ENCODE measurements at places on chromosomes 6 and 20.

- DNase-seq: no peak
Observed at GRCh38 chr6:144216668-144217218, 66.4 kb downstream of the STX11 start.

- no peak for DNase-seq
Observed at GRCh38 chr6:33450434-33450833, 3.9 kb upstream of the ZBTB9 start.

- peak; percentile 72 for DNase-seq
Observed at GRCh38 chr6:4059115-4059777, 19.7 kb downstream of the FAM217A start.

DNA sequence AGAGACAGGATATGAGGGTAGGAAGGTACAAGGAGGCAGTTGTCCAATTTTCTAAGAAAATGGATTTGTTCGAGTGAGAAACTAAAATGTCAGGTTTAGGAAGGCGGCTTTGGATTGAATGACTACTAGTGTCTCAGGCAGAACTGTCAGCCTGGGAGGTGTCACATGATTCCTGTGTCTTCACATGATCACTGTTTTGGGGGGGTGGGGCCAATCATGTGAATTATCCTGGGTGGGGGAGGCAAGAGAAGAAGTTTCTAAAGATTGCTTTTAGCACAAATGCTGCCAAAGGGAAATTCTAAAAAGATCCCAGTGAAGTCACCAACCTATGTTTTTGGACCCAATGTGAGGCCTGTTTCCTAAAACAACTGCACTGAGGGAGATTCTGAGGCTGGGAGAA is 2.3 kb downstream of the SIRPA start:
- DNase-seq: no peak

- DNase-seq: no peak
Observed at GRCh38 chr20:33766686-33767085, 34.9 kb downstream of the ZNF341 start.

DNA sequence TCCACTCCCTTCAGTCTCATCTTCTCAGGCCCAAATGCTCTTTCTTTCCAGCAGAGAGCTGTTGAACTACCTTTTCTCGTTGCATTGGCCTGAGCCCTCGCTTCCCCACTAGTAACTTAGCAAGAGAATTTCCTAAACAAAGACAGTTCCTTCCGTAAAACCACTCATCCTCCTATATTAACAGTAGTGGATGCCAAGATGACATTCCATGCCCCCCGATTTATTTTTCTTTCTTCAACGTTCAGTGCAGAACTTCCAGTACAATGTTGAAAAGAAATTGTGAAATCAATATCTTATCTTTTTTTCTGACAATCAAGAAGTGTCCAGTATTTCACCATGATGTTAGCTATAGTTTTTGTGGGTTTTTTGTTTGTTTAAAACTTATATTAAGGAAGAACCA is 45.8 kb downstream of the SOX4 start:
- no peak for DNase-seq

- no peak for DNase-seq
Observed at GRCh38 chr6:130890521-130890971, 63.3 kb downstream of the SMLR1 start.

DNA sequence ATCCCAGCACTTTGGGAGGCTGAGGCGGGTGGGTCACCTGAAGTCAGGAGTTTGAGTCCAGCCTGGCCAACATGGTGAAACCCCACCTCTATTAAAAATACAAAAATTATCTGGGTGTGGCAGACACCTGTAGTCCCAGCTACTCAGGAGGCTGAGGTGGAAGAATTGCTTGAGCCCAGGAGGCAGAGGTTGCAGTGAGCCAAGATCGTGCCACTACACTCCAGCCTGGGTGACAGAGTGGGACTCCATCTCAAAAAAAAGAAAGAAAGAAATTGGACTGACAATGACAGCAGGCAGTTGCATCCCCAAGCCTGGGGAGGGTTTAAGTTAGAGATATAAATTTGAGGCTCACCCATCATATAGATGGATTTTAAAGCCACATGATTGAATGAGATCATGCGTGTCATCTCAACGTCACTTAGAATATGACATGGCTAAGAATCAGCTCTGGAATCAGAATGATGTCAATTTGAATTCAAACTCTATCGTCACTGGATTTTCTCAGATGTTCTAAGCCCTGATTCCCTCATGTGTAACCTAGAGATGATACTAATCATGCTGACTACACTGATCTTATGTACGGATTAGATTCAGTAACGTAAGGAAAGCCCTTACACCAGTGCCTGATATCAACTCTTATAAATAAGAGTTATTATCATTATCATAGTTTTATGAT is 534.0 kb upstream of the JARID2 start:
- DNase-seq: no peak

DNA sequence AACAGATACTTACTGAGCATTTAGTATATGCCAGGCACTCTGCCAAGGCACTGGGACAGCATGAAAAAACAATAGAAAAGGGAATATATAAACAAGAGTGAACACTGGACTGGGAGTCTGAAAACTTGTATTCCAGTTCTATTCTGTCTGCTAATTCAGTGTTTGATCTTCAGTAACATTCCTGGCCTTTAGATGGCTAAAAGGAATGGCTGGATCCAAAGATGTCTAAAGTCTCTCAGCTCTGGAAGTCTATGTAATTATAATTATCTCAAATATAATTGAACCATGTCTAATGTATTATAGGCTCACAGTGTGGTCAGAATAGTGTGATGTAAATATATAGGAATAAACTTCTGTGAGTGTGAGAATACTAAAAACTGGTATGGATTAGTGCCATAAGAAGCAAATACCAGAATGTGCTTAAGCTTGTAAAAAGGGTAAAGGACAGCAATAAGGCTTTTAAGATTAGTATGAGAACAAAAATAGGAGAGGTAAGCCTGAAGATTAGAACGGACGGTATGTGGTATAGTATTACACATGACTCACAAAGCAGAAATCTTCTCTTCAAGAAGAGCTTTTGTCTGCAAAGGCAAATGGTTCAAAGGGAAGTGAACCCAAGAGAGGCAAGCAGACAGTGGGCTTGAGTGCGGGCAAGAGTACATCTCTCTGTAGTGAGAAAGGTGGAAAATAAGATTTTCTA is 68.5 kb downstream of the TMEM200A start:
- DNase-seq: no peak

- DNase-seq: no peak
Observed at GRCh38 chr6:159487636-159488035, 205.4 kb downstream of the SOD2 start.

DNA sequence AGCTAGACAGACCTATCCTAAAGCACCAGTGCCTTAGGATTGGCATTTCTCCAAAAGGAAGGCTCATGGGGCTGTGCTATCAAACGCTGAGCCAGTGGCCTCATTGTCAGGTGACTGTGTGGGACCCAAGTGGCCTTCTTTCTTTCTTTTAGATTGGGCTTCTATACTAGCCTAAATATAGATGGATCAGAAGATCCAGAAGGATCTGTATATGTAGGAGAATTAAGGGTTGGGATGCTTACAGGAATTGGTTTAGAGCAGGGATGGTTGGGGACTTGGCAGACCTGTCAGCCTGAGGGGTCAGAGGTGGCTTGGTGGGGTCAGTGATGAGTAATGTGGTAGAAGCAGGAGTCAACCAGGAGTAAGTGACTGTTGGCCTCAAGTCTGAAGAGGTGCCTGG is 14.8 kb downstream of the ABT1 start:
- no peak for DNase-seq

GRCh38 chr6:35064757-35065440 is 76.2 kb downstream of the TCP11 start:
- DNase-seq: no peak

GRCh38 chr6:4533576-4533975 is 242.6 kb upstream of the CDYL start:
- DNase-seq: no peak

DNA sequence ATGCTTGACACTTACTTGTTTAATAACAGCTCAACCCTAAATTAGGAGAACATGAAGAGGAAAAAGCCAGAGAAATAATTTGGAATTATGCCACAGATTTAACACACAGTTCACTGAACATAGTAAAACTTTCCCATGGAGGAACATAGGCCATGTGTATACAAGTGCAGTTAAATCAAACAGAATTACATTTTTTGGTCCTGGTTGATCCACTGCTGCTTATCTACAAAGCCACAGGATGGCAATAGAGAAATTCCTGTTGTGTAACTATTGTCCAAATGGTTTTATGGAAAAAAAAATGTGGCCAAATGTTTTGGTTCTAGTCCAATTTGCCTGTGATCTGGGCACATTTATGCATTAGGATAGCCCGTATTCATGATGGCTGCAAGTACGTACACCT is 136.8 kb downstream of the ALDH8A1 start:
- DNase-seq: no peak

- no peak for DNase-seq
Observed at GRCh38 chr6:76840865-76841264, 622.4 kb downstream of the HTR1B start.

DNA sequence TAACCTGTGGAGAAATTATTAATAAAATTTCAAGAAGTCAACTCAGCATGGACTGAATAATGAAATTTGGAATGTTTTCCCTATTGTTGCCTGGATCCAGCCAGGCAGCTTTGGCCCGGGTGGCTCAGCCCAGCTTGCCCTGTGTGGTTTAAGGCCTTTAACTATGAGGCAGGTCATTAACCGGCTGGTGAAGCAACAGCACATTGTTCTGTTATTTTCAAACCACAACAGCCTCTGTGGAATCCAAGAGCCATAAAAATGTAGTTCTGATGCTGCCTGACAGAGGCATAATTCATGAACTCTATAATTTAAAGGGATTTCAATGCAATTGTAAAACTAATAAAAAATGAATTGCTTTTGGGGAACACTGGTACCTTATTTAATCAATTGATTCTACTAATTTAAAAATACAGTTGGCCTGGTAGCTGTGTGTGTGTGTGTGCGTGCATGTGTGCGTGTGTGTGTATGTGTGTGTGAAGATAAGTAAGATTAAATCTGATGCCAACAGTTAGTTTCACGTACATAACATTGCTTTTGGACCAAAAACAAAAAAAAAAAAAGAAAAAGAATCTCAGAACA is 117.7 kb downstream of the RPS12 start:
- no peak for DNase-seq

Data from kidney capillary endothelial cell (primary cell).